ENCODE measurements at places on chromosomes 4 and X.

DNA sequence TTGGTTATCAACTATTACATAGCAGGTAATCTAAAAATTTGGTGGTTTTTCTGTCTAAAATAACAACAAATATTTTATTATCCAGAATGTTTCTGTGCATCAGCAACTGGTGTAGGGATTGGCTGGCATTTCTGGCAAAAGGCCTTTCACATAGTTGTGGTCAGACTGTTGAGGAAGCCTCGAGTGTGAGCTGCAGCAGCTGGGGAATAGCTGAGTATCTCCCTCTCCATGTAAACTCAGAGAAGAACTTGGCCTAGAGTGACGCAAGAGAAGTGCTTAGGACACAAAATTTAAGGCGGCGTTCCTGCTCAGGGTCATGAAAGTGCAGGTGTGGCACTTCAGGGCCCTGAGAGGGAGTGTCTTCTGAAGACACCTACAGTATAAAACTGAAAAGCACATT is 558.9 kb downstream of the SPOCK3 start:
- no peak for DNase-seq

- DNase-seq: no peak
These were observed 53.0 kb downstream of the JADE3 start for GRCh38 chrX:46965125-46965758.

DNA sequence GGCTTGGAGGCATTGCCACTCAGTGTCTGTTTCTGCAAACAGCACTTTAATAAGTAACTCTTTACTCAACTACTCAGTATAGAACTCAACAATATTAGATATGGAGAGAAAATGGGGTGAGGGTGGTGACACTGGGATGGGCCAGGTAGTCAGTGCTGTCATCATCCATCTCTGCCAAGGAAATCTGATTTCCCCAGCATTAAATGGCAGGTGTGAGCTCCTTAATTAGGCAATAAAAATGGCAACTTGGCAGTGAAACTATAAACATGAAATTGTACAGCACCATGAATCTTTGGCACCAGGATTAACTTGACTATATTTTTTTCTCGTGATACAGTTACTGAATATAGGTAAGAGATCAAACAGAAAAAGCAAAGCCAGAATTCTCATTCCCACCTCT is 146.2 kb downstream of the GLRA2 start:
- DNase-seq: no peak

DNA sequence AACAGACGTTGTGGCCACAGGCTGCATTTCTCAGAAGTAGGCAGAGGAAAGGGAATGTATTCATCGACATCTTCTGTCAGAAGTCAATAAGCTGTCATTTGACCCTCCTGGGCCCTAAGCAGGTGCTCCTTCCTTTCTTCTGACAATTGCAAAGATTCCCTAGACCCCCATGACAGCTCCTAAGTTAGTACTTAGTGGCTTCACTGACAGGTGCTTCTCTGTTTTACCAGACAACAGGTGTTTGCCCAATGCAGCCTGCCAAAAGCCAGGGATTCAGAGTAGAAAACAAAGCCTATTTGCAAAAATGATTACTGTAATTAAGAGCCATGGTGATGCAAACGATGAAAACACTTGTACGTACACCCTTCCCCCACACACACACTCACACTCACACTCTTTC is 7.5 kb upstream of the FGF5 start:
- DNase-seq: no peak

GRCh38 chrX:71978164-71978563 is 67.5 kb downstream of the NHSL2 start:
- DNase-seq: no peak

- no peak for DNase-seq
These were observed 139.9 kb downstream of the FRYL start for GRCh38 chr4:48640225-48640624.

Data from activated CD8-positive, alpha-beta memory T cell treated with anti-CD3 and anti-CD28 coated beads, Interleukin-2, amount 50 U/mL, for 4 hours (primary cell).